ENCODE measurements at places on chromosomes 1 and 21. TPM values are rescaled to one million over a fixed set of nuclear protein-coding genes. Genes with fewer than 3 reads are reported as not detected.
A peak's percentile ranks its signal among the peaks of the same experiment; 100 is the strongest.

GRCh38 chr21:45270306-45270821 lies 17.3 kb downstream of the POFUT2 start:
- no peak overlapping the region for H3K4me3 ChIP-seq
- peak; percentile 71 for DNase-seq
- no peak overlapping the region for H3K27ac ChIP-seq
- no peaks in the 10 kb centered on the region for H3K4me1 ChIP-seq
- H3K27me3 ChIP-seq = no peaks in the 10 kb centered on the region

GRCh38 chr1:110424699-110425611 lies 17.5 kb upstream of the LAMTOR5 start:
- peak overlapping the region; percentile 81 for H3K27ac ChIP-seq
- H3K36me3 ChIP-seq = no peaks in the 10 kb centered on the region
- H3K4me3 ChIP-seq = no peak overlapping the region
- H3K4me1 ChIP-seq = peaks cover 14% of the 10 kb centered on the region

- H3K27ac ChIP-seq = no peak overlapping the region
- no peaks in the 10 kb centered on the region for H3K4me1 ChIP-seq
- H3K27me3 ChIP-seq = no peaks in the 10 kb centered on the region
- no peak overlapping the region for H3K4me3 ChIP-seq
- no peaks in the 10 kb centered on the region for H3K36me3 ChIP-seq
These were observed 197.6 kb upstream of the DMRTA2 start for GRCh38 chr1:50620680-50621329.

- no peak overlapping the region for H3K4me3 ChIP-seq
- no peaks in the 10 kb centered on the region for H3K27me3 ChIP-seq
- no peaks in the 10 kb centered on the region for H3K36me3 ChIP-seq
- no peak for DNase-seq
These were observed 8.3 kb downstream of the CFHR2 start for GRCh38 chr1:196951711-196952394.

- H3K36me3 ChIP-seq = no peaks in the 10 kb centered on the region
- H3K4me3 ChIP-seq = peak overlapping the region; percentile 25
- H3K27ac ChIP-seq = peak overlapping the region; percentile 57
These were observed 35.8 kb downstream of the GREM2 start for GRCh38 chr1:240575981-240576662.

- H3K27me3 ChIP-seq = no peaks in the 10 kb centered on the region
- H3K4me1 ChIP-seq = no peaks in the 10 kb centered on the region
- no peak overlapping the region for H3K27ac ChIP-seq
- no peak for DNase-seq
These were observed 136.4 kb upstream of the KCNE2 start for GRCh38 chr21:34227386-34227852.

- no peaks in the 10 kb centered on the region for H3K36me3 ChIP-seq
- peaks cover 12% of the 10 kb centered on the region for H3K4me1 ChIP-seq
- H3K4me3 ChIP-seq = no peak overlapping the region
- H3K27ac ChIP-seq = no peak overlapping the region
- DNase-seq = no peak
- H3K27me3 ChIP-seq = no peaks in the 10 kb centered on the region
These were observed 17.9 kb upstream of the ZBTB21 start for GRCh38 chr21:42027822-42028765.

- no peaks in the 10 kb centered on the region for H3K36me3 ChIP-seq
- peaks cover 18% of the 10 kb centered on the region for H3K4me1 ChIP-seq
- H3K27me3 ChIP-seq = no peaks in the 10 kb centered on the region
- H3K27ac ChIP-seq = no peak overlapping the region
These were observed 25.4 kb upstream of the S100A7 start for GRCh38 chr1:153485863-153486262.

- no peak overlapping the region for H3K27ac ChIP-seq
- no peak overlapping the region for H3K4me3 ChIP-seq
- H3K4me1 ChIP-seq = peaks cover 12% of the 10 kb centered on the region
- DNase-seq = no peak
These were observed 114.3 kb downstream of the GDAP2 start for GRCh38 chr1:117814856-117815797.

DNA sequence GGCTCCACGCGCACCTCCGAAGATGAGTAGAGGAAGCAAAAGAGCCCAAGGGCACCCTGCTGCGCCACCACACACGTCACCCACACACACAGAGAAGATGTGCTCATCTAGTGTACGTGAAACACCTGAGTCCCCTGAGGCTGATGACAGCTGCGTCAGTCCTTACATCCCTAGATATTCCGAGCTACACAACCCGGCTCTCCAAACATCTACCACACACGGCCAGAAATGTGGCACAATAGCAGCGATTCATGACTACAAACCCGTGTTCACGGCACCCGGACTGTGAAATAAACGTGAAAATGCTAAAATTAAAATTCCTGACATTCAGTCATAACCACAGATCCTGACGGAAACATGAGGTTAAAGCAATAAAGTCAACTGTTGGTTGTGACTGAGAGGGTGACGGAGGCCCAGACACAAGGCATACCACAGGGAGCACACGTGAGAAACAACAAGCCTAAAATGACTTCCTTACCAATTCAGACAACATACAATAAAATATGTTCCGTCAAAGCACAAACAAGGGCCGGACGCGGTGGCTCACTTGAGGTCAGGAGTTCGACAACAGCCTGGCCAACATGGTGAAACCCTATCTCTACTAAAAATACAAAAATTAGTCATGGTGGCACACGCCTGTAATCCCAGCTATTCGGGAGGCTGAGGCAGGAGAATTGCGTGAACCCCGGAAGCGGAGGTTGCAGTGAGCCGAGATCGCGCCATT lies 7.3 kb downstream of the SSU72 start:
- peaks cover 54% of the 10 kb centered on the region for H3K4me1 ChIP-seq
- no peak overlapping the region for H3K4me3 ChIP-seq
- H3K36me3 ChIP-seq = peaks cover 37% of the 10 kb centered on the region
- no peak overlapping the region for H3K27ac ChIP-seq

DNA sequence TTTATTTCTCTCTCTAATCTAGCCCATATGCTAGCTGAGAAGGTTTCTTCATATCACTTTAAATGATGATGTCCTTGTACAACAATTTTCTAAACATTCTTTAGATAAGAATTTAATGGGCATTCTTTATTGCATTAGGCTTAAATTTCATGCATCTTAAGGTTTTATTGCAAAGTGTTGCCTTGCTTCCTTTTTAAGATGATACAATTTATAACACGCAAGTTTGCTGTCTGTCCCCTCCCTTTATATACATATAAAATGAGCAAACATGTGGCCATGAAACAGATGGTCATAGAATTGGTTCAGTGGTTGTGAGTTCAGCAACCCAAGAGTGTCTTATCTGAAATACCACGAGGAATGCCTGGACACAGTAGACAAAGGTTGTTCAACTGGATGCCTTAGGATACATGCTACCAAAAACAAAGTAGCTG lies 12.1 kb downstream of the NBPF3 start:
- H3K36me3 ChIP-seq = peaks cover 2% of the 10 kb centered on the region
- no peak overlapping the region for H3K4me3 ChIP-seq
- no peak for DNase-seq
- no peak overlapping the region for H3K27ac ChIP-seq
- H3K4me1 ChIP-seq = no peaks in the 10 kb centered on the region

DNA sequence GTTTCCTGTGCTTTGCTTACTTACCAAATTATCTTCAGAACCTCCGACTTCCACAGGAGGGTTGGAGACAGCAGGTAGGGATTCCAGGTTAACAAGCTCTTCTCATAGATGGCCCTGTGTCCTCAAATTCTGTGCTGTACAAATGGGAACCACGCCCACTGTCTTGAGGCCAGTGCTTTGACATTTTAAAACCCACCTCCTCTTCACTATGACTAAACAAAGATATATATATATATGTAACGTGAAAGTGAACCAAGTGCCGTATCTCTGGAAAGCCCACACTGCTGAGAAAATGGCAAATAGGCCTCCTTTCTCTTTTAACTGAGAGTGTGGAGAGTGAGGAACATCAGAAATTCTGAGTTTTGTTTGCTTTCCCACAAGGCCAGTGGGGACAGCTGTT lies 99.6 kb downstream of the ZBTB18 start:
- no peaks in the 10 kb centered on the region for H3K36me3 ChIP-seq
- H3K27ac ChIP-seq = no peak overlapping the region
- H3K27me3 ChIP-seq = no peaks in the 10 kb centered on the region
- no peaks in the 10 kb centered on the region for H3K4me1 ChIP-seq
- DNase-seq = no peak

- H3K4me3 ChIP-seq = no peak overlapping the region
- no peak overlapping the region for H3K27ac ChIP-seq
- no peaks in the 10 kb centered on the region for H3K4me1 ChIP-seq
- no peak for DNase-seq
- H3K36me3 ChIP-seq = no peaks in the 10 kb centered on the region
These were observed 61.0 kb upstream of the SPATA6 start for GRCh38 chr1:48532976-48533375.

DNA sequence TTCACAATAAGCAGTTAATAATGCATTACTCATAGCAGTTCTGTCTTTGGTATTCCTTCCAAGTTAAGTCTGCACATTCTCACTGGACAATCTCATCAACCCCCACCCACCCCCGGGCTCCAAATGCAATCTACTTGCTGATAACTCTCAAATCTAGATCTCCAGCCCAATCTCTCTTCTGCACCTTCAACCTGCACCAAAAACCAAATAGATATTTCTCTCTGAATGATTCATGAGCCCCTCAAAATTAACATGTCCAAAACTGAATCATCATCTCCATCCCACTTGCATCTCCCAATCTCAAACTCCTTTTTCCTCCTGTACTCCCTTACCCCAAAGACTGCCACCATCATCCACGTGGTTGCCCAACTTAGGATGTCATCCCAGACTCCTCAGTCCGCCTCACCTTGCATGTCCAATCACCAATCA lies 2.7 kb downstream of the DOCK7 start:
- H3K4me3 ChIP-seq = no peak overlapping the region
- H3K4me1 ChIP-seq = peaks cover 45% of the 10 kb centered on the region
- H3K27ac ChIP-seq = no peak overlapping the region

GRCh38 chr1:7263021-7263960 lies 478.0 kb downstream of the CAMTA1 start:
- H3K27ac ChIP-seq = no peak overlapping the region
- H3K4me3 ChIP-seq = no peak overlapping the region
- DNase-seq = no peak
- peaks cover 60% of the 10 kb centered on the region for H3K27me3 ChIP-seq
- H3K36me3 ChIP-seq = no peaks in the 10 kb centered on the region

DNA sequence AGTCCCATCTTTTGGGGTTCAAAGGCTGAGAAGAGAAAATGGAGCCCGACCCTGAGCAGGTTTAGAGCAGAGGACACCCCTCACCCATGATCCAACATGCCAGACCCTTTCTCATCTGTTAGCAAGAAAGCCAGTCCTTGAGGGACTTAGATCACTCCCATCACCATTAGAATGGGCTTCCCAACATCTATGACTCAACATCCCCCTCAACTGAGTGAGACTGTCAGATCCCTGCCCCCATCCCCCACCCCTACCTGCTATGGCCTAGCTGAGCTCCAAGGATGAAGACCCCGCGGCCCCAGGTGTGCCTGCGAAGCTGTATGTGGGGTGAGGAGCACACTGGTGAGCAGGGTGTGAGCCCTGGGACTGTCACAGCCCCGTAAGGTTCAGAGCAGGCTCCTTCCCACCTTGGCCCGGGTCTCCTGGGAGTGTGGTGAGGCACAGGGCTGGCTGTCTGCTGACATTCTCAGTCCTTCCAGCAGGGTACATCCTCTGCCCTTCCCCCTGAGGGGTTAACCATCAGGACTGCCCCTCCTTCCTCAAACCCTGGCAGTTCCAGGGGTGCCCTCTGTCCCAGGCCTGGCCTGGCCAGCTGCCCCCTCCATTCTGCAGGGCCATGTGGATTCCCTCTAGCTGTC lies 21.4 kb upstream of the BLACAT1 start:
- peaks cover 75% of the 10 kb centered on the region for H3K27me3 ChIP-seq
- no peak overlapping the region for H3K4me3 ChIP-seq
- no peaks in the 10 kb centered on the region for H3K36me3 ChIP-seq
- H3K4me1 ChIP-seq = peaks cover 3% of the 10 kb centered on the region
- no peak overlapping the region for H3K27ac ChIP-seq

GRCh38 chr1:180136331-180136967 lies 18.2 kb upstream of the QSOX1 start:
- no peaks in the 10 kb centered on the region for H3K4me1 ChIP-seq
- no peak for DNase-seq
- peaks cover 6% of the 10 kb centered on the region for H3K27me3 ChIP-seq
- no peak overlapping the region for H3K4me3 ChIP-seq
- no peaks in the 10 kb centered on the region for H3K36me3 ChIP-seq

DNA sequence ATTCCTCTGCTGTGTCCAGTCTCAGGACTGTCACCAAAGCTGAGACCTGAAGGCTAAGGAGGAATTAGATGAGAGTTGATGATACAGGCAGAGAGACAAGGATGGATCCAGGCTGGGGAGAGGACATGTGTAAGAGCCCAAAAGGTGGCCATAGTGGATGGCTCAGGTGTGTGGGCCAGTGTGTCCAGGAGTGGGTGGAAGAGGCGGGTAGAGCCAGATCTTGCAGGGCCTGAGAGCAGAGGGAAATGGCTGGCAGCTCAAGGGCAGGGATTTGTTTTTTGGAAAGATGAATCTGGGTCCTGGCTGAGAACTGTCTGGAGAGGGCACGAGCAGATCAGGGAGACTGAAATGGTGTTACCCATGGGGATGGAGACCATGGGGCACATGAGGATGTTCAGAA lies 38.1 kb downstream of the AZIN2 start:
- H3K4me1 ChIP-seq = peaks cover 17% of the 10 kb centered on the region
- H3K27me3 ChIP-seq = no peaks in the 10 kb centered on the region
- H3K27ac ChIP-seq = no peak overlapping the region
- no peaks in the 10 kb centered on the region for H3K36me3 ChIP-seq

GRCh38 chr1:100791586-100791985 lies 72.0 kb downstream of the VCAM1 start:
- no peaks in the 10 kb centered on the region for H3K4me1 ChIP-seq
- H3K36me3 ChIP-seq = no peaks in the 10 kb centered on the region
- H3K27me3 ChIP-seq = no peaks in the 10 kb centered on the region

GRCh38 chr21:36689324-36689723 lies 9.6 kb upstream of the SIM2 start:
- no peak overlapping the region for H3K4me3 ChIP-seq
- H3K27me3 ChIP-seq = peaks cover 85% of the 10 kb centered on the region
- H3K36me3 ChIP-seq = no peaks in the 10 kb centered on the region

GRCh38 chr21:39430457-39430856 lies 15.1 kb downstream of the LCA5L start:
- no peak overlapping the region for H3K4me3 ChIP-seq
- H3K27me3 ChIP-seq = no peaks in the 10 kb centered on the region
- DNase-seq = no peak
- no peak overlapping the region for H3K27ac ChIP-seq
- H3K4me1 ChIP-seq = no peaks in the 10 kb centered on the region

GRCh38 chr21:41537356-41537755 lies 29.4 kb upstream of the TMPRSS2 start:
- no peaks in the 10 kb centered on the region for H3K4me1 ChIP-seq
- H3K27ac ChIP-seq = no peak overlapping the region
- H3K4me3 ChIP-seq = no peak overlapping the region
- H3K27me3 ChIP-seq = peaks cover 29% of the 10 kb centered on the region

GRCh38 chr1:9835758-9836631 lies 12.2 kb upstream of the CLSTN1 start:
- H3K27ac ChIP-seq = peak overlapping the region; percentile 64
- H3K4me3 ChIP-seq = no peak overlapping the region
- DNase-seq = no peak
- no peaks in the 10 kb centered on the region for H3K36me3 ChIP-seq
- H3K27me3 ChIP-seq = no peaks in the 10 kb centered on the region
- H3K4me1 ChIP-seq = peaks cover 44% of the 10 kb centered on the region

Gene ESRRG
- 4.5 TPM for total RNA-seq

Gene CLCA2
- total RNA-seq = 49.3 TPM

Gene AVPR1B
- not detected for total RNA-seq

Gene IGSF3
- total RNA-seq = 57.6 TPM

Gene SERPINC1
- 2.3 TPM for total RNA-seq

Gene SPRR4
- 478 TPM for total RNA-seq

Gene C1orf87
- total RNA-seq = not detected

Gene EDEM3
- total RNA-seq = 26.1 TPM

Gene LHX8
- total RNA-seq = not detected

Gene HEATR1
- 43.4 TPM for total RNA-seq

Gene KCNJ15
- 7.5 TPM for total RNA-seq

Gene BEND5
- 1.4 TPM for total RNA-seq

Gene PYHIN1
- total RNA-seq = 0.48 TPM

Gene AIRE
- not detected for total RNA-seq

Gene KRTAP7-1
- not detected for total RNA-seq
